ENCODE measurements at places on chromosomes 5 and 9.
A peak's percentile ranks its signal among the peaks of the same experiment; 100 is the strongest.

DNA sequence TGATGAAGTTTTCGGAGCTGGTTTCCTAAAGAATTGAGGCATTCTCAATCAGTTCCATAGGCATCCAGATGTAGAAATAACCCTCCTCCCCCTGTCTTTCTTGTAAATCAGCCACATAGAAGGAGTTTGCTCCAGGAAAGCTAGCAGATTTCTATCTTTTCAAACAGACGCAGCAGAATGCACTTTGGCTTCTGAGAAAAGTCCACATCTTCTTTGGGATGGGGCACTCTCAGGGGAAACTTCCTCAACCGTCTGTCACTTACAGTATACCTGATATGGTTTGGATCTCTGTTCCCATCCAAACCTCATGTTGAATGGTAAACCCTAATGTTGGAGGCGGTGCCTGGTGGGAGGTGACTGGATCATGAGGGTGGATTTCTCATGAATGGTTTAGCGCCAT is 94.1 kb downstream of the SNCAIP start:
- no peak for DNase-seq

DNA sequence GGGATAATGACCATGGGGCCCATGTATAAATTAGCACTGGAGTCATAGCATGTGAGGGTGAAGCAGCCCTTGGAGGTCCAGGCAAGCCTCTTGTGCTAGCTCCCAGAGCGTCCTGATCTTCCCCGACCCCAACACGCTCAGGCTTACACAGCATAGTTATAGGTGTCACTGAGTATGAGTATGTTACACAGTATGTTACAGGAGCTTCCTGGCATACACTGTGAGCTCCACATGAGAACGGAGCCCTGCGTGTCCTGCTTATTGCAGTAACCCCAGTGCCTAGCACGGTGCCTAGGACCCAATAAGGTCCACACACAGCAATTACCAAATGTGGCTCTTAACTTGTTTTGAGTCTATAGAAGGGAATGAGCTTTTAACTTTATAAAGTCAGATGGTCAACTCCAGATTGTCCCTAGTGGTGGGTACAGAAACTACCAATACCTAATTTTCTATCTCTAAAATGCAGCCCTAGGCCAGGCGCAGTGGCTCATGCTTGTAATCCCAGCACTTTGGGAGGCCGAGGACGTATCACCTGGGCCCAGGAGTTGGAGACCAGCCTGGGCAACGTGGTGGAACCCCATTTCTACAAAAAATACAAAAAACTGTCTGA is 64.1 kb downstream of the PLAC8L1 start:
- no peak for DNase-seq

GRCh38 chr5:62550103-62550502 is 28.5 kb upstream of the LRRC70 start:
- DNase-seq, result no peak

DNA sequence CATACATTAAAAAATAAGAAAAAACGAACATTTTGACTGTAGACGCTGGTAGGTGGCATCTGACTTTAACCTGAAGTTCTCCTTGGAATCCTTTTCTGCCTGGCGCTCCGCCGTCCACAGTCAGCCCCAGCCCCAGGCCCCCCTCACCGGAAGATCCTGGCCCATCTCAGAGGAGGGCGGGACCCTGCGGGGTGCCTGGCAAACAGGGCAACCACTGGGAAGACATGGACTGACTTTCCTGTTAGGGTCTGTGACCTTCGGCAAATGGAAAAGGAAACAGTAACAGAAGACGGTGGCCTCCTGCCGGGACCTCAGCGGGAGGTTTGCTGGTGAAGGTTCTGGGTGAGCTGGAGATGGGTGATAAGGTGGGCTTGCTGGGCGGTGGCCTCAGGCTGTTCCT is 11.7 kb upstream of the EGR1 start:
- DNase-seq, result no peak

DNA sequence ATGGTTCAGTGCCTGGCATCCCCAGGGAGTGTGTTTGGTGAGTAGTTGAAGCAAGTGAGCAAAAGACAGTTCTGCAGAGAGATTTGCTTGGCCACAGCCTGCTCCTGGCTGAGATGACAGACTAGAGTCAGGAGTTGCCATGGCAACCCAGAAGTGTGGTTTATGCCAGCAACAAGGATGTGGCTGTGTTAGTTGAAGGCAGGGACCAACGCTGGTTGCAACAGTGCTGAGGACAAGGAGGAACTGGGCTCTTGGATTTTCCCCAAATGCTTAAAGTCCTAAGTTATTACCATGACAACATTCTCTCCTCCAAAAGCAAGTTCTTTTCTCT is 2.7 kb downstream of the NXNL2 start:
- peak; percentile 29 for DNase-seq

DNA sequence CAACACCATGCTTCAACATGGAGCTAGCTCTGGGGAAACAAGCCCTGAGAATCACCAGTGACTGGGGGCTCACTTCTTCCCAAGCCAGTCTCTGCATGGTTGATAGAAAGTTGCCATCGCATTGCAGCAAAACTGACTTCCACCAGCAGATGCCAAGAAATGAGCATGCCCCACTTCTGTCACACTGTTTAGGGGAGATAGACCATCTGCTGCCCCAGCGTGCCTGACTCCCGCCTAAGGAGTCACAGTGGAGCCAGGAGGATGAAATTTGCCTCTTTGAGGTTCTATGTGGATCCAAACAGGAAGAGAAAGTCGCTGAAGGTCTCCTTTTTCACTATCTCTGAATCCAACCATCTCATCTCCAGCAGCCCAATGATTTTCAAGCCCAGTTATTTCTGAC is 116.7 kb upstream of the SLIT3 start:
- DNase-seq, result no peak

GRCh38 chr9:134376386-134377142 is 50.3 kb downstream of the RXRA start:
- peak; percentile 26 for DNase-seq

- no peak for DNase-seq
These were observed 522.1 kb downstream of the CCDC171 start for GRCh38 chr9:16074963-16075362.

- DNase-seq, result no peak
These were observed 46.7 kb downstream of the TGFBI start for GRCh38 chr5:136075466-136075891.

DNA sequence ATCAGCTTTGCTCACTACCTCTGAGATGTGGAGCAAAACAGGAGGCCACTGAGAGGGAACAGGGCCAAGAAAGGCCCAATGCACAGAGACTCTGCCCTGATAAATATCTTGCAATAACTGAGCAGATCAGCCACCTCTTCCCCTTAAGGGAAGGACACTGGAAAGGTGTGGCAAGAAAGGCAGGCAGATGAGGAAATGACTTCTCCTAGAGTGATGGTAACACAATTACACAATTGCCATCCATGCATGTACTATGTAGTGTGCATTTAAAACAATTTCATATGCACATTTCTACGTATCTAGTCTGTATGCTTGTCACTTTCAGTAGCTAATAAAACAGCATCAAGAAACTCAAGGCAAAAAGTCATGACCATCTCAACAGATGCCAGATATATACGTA is 322.5 kb downstream of the DRD1 start:
- no peak for DNase-seq

DNA sequence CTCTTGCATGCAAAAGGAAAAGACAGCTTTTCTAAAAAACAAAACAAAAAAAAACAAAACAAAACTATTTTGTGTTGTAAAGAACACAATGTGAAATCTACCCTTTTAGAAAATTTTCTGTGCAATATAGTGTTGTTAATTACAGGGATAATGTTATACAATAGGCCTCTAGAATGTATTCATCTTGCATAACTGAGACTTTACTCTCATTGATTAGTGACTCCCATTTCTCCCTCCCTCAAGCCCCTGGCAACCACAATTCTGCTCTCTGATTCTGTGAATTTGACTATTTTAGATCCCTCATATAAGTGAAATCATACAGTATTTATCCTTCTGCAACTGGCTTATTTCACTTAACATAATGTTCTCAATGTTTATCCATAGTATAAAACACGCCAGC is 234.1 kb downstream of the TMEM161B start:
- no peak for DNase-seq
